Left ventricle myocardium inferior (tissue), 1 donor: ENCODE measurements at places on chromosomes 6 and 20. TPM values are rescaled to one million over a fixed set of nuclear protein-coding genes. Genes with fewer than 3 reads are reported as not detected.
A peak's percentile ranks its signal among the peaks of the same experiment; 100 is the strongest.

Gene BPIFB1
- not detected for total RNA-seq

Gene EYA4
- 15.4 TPM for total RNA-seq

Gene COX4I2
- total RNA-seq = 7.6 TPM

Gene HLA-DOB
- total RNA-seq = not detected

Gene TUBB1
- total RNA-seq = 0.30 TPM

Gene PGC
- total RNA-seq = not detected

Gene L3MBTL1
- 4.0 TPM for total RNA-seq

Gene ZSWIM1
- total RNA-seq = 11.2 TPM

Gene SRMS
- not detected for total RNA-seq

- no peak overlapping the region for H3K4me3 ChIP-seq
- no peaks in the 10 kb centered on the region for H3K36me3 ChIP-seq
- DNase-seq = no peak
- no peaks in the 10 kb centered on the region for H3K4me1 ChIP-seq
These were observed 18.9 kb upstream of the SRSF6 start for GRCh38 chr20:43438578-43439316.

DNA sequence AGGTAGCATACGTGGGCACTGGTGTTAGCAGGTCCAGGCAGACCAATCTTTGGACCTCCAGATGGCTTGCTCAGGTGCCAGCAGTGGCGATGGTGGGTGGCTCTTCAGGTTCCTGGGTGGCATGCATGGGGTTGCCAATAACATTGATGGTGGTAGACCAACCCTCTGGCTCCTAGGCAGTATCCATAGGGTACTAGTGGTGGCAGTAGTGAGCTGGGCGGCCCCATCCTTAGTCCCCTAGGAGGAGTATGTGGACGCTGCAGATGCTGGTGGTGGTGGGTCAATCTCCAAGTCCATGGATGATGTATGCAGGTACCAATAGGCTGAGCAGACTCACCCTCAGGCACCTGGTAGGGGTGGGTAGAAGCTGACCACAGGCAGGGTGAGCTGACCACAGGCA, 70.6 kb downstream of the ZC2HC1B start:
- no peaks in the 10 kb centered on the region for H3K36me3 ChIP-seq
- no peaks in the 10 kb centered on the region for H3K4me1 ChIP-seq
- no peak overlapping the region for H3K27ac ChIP-seq
- H3K27me3 ChIP-seq = no peaks in the 10 kb centered on the region
- no peak overlapping the region for H3K4me3 ChIP-seq
- no peak for DNase-seq

DNA sequence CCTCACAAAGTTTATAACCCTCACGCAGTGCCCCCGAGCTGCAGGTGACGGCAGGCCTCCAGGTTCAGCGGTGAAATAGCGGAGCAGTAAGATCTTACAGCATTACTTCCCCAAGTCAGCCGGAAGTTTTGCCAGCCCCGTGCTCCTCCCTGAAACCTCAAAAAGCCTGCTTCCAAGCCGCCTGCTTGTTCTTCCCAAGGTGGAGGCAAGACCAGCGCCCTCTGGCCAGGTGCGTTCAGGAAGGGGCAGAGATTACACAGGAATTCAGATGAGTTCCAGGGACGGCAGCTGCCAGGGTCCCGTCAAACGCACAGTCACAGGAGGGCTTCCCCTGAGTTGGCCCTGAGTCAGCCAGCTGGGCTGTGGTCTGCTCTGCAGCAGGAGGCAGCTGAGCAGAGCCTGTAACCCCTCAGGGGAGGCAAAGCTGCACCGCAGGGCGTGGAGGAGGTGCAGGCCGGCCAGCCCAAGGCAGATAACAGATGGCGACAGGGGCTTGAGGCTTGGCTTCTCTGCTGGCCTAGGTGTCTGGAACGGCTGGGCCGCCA, 124.1 kb upstream of the RPS6KA2 start:
- no peak overlapping the region for H3K27ac ChIP-seq
- no peak overlapping the region for H3K4me3 ChIP-seq
- no peaks in the 10 kb centered on the region for H3K4me1 ChIP-seq
- H3K36me3 ChIP-seq = no peaks in the 10 kb centered on the region

DNA sequence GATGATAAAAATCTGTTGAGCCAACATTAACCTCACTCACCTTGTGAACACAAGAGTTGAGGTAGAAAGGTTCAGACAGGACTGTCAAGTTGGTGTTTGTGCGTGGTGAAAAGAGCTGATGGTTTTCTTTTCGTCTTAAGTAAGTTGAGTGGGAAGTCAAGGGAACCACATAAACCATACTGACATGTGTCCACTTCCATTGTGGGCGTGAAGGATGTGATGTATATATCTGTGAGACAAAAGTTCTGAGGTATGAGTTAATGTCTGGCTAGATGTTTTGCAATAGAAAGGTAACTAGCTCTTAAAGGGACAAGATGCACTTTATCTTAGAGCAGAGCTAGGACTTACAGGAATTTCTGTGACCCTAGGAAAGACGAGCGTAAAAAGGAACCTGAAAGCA, 1272.1 kb upstream of the ADGRB3 start:
- no peak overlapping the region for H3K27ac ChIP-seq
- no peaks in the 10 kb centered on the region for H3K36me3 ChIP-seq
- no peak overlapping the region for H3K4me3 ChIP-seq
- DNase-seq = no peak

DNA sequence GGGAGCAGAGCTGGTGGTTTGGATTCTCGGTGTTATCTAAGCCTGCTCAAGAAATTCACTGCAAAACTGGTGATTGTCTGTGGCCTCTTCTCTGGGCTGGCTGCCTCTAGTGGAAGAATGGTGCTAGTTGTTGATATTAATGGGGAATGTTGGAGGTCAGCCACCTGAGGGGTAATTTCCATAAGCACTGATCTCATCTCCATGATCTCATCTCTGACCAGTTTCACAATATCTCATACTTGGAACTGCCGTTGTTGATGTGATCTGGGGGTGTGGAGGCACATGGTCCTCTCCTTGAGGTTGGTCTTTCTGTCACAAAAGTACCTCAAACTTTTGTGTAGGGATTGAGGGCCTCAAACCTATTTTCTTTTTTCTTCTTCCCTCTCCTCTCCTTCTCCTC, 102.6 kb downstream of the CD109 start:
- no peaks in the 10 kb centered on the region for H3K27me3 ChIP-seq
- H3K36me3 ChIP-seq = no peaks in the 10 kb centered on the region
- H3K27ac ChIP-seq = peak overlapping the region; percentile 37
- no peak for DNase-seq
- no peak overlapping the region for H3K4me3 ChIP-seq
- H3K4me1 ChIP-seq = peaks cover 12% of the 10 kb centered on the region

DNA sequence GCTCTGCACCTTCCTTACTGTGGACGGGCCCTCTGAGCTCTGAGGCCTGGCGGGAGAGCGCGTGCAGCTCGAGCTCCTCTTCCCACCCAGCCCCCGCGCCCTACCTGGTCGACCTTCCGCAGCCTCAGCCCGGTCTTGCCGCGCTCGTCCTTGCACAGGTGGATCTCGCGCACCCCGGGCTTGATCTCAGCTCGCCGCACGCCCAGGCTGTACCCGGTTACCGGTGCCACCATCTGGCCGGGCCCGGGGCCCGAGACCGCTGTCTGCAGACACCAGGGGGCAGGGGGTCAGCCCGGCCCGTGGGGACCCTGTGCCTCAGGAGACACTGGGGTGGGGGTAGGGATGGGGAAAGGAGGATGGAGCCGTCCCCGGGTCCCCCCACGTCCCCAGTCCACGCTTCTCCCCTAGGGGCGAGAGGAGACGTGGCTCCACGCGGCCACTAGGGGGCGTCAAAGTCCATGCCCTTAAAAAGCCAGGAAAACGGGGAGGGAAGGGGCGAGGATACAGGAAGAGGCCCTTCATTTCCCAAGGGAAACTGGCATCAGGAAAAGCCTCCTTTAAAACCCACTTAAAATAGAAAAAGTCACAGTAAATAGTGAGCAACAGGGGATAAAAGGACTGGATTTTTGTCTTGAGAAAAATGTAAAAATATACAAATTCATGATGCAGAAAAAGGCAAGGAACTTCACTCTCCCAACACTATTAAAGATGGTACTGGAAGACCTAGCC, 15.5 kb downstream of the SDCBP2 start:
- H3K36me3 ChIP-seq = no peaks in the 10 kb centered on the region
- H3K4me1 ChIP-seq = peaks cover 12% of the 10 kb centered on the region
- DNase-seq = peak; percentile 75

DNA sequence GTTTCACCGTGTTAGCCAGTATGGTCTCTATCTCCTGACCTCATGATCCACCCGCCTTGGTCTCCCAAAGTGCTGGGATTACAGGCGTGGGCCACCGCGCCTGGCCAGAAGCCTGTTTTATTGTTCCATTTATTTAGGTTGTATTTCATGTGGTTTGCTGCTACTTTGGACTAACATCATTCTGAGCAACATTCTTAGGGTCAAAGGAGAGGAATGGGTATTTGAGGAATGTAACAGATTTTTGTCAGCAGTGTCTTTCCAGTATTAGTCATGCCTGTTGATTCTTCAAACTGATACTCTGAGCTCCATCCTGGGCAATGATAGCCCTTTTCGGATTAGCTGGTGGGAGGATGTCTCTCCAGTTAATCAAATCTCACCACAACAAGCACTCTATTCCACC, 213.0 kb upstream of the CITED2 start:
- H3K36me3 ChIP-seq = no peaks in the 10 kb centered on the region
- no peak overlapping the region for H3K27ac ChIP-seq
- H3K27me3 ChIP-seq = no peaks in the 10 kb centered on the region
- DNase-seq = no peak
- H3K4me3 ChIP-seq = no peak overlapping the region

DNA sequence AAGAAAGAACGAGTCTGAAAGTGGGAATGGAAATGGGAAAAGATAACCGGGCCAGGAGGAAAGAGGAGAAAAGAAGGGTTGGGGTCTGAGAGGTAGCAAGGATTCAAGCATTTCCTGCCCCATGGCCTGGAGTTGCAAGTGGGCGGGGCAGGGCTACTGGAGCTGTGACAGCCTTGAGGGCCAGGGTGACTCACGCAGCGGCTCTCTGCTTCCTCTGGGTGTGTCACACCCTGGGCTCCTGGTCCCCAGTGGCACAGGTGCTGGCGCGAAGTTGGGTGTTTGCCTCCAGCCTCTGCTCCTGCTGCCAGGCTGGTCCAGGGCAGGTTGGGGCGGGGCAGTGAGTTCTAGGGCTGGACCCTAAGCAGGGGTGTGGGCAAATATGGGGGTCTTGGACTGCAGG, 3.3 kb upstream of the ULBP3 start:
- no peaks in the 10 kb centered on the region for H3K36me3 ChIP-seq
- H3K4me1 ChIP-seq = peaks cover 12% of the 10 kb centered on the region
- DNase-seq = no peak

GRCh38 chr6:26268659-26269402, 96.2 kb upstream of the BTN3A2 start:
- H3K36me3 ChIP-seq = no peaks in the 10 kb centered on the region
- no peak overlapping the region for H3K4me3 ChIP-seq
- no peak for DNase-seq
- peaks cover 30% of the 10 kb centered on the region for H3K4me1 ChIP-seq
- peaks cover 69% of the 10 kb centered on the region for H3K27me3 ChIP-seq

DNA sequence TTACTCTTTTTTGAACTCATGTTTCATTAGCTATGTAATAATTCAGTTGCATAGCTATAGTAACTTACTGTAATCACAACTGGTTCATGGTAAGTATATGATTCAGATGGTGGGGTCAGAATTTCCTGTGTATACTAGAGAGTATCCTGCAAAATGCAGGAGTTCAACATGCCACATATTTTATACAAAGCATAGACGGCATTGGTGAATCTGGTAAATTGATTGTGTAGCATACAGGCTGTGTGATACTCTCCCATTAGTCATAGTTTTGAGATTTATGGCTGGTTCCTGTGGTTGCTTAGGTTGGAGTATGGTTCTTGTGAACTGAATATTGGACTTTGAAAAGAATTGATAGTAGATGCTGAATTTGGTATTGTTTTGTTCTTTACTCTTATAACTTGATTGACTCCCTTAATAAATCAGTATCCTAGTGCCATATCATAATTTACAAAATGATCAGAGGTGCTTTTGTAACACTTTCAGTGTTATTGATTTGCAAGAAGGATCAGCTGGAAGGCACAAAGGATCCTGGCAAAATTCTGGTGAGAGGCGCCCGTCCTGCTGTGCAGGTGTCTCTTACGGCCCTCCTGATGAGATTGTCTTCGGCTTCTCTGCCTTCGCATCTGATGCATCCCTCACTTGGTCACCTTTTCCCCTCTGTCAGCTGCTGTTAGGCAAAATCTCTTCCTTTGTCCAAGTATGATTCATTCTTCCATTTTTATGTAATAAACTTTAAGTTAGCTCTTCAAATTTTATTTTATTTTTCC, 22.6 kb downstream of the SNX9 start:
- no peaks in the 10 kb centered on the region for H3K27me3 ChIP-seq
- H3K4me3 ChIP-seq = no peak overlapping the region
- no peaks in the 10 kb centered on the region for H3K36me3 ChIP-seq
- H3K4me1 ChIP-seq = peaks cover 99% of the 10 kb centered on the region
- no peak for DNase-seq

- H3K4me1 ChIP-seq = peaks cover 85% of the 10 kb centered on the region
- H3K4me3 ChIP-seq = peak overlapping the region; percentile 97
- H3K27me3 ChIP-seq = no peaks in the 10 kb centered on the region
- no peaks in the 10 kb centered on the region for H3K36me3 ChIP-seq
These were observed 2.9 kb downstream of the ATXN1 start for GRCh38 chr6:16758163-16758975.

DNA sequence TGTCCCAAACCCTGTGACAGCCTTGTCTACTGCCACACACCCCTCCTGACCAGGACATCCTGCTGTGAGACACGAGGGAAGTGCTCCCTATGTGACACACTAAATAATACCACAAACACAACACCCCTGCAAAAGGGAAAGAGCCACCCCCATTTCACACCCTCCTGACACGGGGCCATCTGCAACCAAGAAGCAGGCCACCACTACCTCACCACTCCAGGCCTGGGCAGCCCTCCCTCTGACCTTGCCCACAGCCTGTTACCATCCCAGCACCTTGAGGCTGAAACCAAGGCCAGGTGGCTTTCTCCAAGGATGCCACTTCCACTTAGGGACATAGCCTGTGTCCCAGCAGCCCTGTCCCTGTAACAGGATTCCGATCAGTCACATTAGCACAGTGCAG, 68.2 kb downstream of the NINL start:
- H3K4me1 ChIP-seq = no peaks in the 10 kb centered on the region
- peaks cover 47% of the 10 kb centered on the region for H3K36me3 ChIP-seq
- no peak for DNase-seq
- no peaks in the 10 kb centered on the region for H3K27me3 ChIP-seq
- no peak overlapping the region for H3K4me3 ChIP-seq

GRCh38 chr6:30725713-30726505, 5.8 kb downstream of the TUBB start:
- H3K4me3 ChIP-seq = no peak overlapping the region
- H3K27ac ChIP-seq = no peak overlapping the region
- no peaks in the 10 kb centered on the region for H3K27me3 ChIP-seq
- peaks cover 62% of the 10 kb centered on the region for H3K4me1 ChIP-seq
